ENCODE measurements at places on chromosomes 1 and 21. TPM values are rescaled to one million over a fixed set of nuclear protein-coding genes. Genes with fewer than 3 reads are reported as not detected.

DNA sequence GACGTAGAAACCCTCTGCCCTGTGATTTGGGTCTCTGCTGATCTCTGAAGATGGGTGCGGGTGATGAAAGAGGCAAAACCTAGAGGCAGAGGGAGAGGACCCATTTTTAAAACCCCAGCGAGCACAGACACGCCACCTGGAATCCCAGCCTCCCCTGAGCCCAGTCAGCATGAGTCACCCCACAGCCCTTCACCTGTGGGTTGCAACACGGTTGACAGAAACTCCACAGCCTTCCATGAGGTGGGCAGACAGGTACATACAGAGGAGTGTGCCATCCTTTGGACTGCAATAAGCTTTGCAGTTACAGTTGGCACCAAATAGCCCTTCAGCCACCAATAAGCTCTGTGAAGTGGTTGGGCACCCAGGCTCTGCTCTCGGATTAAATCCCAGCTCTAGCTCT is 2.1 kb upstream of the GRHL3 start:
- DNase-seq = no peak
- no peak overlapping the region for H3K27ac ChIP-seq
- H3K27me3 ChIP-seq = no peaks in the 10 kb centered on the region
- no peak overlapping the region for H3K4me3 ChIP-seq
- peaks cover 26% of the 10 kb centered on the region for H3K4me1 ChIP-seq

DNA sequence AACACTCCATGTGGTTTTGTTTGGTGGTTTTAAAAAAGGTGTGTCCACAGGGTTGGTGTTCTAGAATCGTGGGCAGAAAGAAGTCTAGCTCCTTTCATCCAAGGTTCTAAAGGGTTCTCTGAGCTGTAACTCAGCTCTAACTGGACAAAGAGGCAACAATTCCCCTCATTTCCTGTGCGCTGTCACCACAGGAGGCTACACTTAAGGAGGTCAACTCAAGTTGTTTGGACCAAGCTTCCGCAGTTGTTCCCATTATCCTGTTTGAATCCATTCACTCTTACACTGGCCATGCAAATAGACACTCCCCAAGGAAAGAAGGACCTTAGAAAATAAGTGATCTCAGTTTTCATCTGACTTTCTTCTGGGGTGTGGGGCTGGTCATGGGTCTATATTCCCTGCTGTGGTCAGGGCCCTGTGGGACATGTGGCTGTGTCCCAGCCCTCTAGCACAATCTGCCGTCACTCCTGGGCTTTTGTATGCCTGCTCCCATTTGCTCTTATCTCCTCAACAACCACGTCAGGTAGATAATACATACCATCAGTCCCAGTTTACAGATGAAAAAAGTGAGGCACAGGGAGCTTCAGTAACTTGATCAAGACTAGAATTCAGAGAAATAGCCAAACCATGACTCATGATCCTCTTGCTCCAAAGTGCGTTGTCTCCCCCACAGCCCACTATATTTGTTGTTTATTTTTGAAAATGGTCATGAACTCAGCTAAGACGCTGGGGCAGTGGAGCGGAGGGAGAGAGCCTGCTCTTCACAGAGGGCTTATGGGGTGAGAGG is 103.6 kb downstream of the RHOU start:
- H3K27ac ChIP-seq = peak overlapping the region; percentile 84
- peaks cover 40% of the 10 kb centered on the region for H3K4me1 ChIP-seq
- no peak overlapping the region for H3K4me3 ChIP-seq
- H3K27me3 ChIP-seq = no peaks in the 10 kb centered on the region
- no peaks in the 10 kb centered on the region for H3K36me3 ChIP-seq

Gene CYYR1
- not detected for total RNA-seq

Gene FAM151A
- not detected for total RNA-seq

Gene NKAIN1
- not detected for total RNA-seq

All from stomach (tissue), 19 donors.